ENCODE measurements at places on chromosomes 2 and 18.

- DNase-seq: no peak
These were observed 206.2 kb downstream of the NCKAP5 start for GRCh38 chr2:133362061-133362476.

GRCh38 chr2:155332016-155332415, 633.5 kb downstream of the KCNJ3 start:
- DNase-seq: no peak

- no peak for DNase-seq
These were observed 3.1 kb downstream of the IL36RN start for GRCh38 chr2:113061896-113062770.

DNA sequence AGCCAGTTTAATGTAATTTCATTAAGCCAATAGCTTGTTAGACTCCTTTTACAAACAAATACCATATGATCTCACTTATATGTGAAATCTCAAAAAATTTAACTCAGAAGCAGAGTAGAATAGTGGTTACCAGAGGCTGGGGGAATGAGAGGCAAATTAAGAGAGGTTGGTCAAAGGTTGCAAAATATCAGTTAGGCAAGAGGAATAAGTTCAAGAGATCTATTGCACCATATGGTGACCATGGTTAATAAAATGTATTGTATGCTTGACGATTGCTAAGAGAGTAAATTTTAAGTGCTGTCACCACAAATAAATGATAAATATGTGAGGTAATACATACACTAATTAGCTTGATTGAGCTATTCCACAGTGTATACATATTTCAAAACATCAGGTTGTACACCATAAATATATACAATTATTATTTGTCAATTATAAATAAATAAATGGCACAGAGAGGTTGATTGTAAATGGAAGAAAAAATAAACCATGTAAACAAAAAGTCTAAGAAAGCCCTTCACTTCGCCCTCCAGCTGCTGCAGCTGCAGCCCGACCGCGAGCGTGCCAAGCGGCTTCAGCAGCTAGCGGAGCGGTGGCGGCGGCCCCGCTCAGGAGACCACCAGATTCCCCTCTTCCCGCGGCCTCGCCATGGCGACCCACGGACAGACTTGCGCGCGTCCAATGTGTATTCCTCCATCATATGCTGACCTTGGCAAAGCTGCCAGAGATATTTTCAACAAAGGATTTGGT, 23.0 kb upstream of the ACTR2 start:
- DNase-seq: no peak

DNA sequence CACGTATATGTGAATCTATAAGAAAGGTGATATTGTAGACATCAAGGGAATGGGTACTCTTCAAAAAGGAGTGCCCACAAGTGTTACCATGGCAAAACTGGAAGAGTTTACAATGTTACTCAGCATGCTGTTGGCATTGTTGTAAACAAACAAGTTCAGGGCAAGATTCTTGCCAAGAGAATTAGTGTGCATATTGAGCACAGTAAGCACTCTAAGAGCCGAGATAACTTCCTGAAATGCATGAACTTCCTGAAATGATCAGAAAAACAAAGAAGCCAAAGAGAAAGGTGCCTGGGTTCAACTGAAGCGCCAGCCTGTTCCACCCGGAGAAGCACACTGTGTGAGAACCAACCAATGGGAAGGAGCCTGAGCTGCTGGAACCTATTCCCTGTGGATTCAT, 101.0 kb downstream of the HS6ST1 start:
- no peak for DNase-seq

GRCh38 chr2:140502951-140503630, 1627.7 kb downstream of the LRP1B start:
- no peak for DNase-seq

GRCh38 chr2:237453671-237454070, 33.4 kb upstream of the MLPH start:
- no peak for DNase-seq

- no peak for DNase-seq
These were observed 331.5 kb downstream of the HRH4 start for GRCh38 chr18:24791751-24792545.

DNA sequence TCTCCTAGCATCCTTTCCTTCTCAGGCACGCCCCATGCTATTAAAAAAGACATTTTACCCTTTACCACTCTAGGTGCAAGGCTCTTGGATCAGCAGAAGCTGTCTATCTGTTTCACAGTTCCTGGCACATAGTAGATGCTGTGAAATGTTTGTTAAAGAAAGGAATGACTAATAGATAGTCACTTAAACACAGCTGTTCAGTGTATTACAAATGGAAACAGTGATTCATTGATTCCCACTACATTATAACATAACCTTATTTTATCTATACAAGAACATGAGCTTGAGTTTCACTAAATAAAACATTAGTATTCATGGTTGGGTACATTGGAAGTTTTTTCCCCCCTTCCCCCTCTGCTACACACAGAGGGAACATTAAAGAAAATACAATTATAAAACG, 142.1 kb downstream of the ASXL3 start:
- no peak for DNase-seq

DNA sequence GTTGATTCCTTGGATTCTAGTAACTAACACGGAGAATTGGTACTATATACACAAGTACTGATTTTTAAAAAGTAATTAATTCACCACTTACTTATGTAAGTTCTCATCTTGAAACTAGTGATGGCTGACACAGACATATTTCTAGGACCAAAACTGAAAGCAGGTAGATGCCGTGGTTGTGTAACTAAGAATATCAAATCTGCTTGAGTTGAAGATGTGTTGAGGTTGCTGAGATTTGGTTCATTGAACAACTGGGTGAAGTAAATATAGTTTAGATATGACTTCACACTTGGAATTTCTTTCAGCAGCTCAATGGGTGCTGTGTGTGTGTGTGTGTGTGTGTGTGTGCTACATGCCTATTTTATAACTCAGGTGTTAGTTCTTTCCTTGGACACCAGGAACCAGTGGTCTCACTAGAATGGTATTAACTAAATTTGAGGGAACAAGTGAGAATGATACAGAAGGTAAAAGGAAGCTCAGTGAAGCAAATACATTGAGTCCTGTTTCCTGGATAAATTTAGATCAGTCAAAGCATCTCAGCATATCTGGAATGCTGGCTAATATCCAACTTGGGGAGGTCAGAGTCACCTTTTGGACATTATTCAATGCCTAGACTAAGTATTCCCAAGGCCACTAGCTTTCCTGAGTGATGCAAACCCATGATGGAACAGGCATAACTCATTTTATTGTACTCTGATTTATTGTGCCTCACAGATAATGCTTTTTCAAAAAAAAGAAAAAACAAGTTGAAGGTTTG, 110.7 kb upstream of the ZEB2 start:
- no peak for DNase-seq

GRCh38 chr2:176105078-176105729, 1.9 kb upstream of the HOXD11 start:
- no peak for DNase-seq

- no peak for DNase-seq
These were observed 54.5 kb downstream of the ZDBF2 start for GRCh38 chr2:206328974-206329373.

- no peak for DNase-seq
These were observed 300.5 kb downstream of the INSIG2 start for GRCh38 chr2:118388771-118389170.

DNA sequence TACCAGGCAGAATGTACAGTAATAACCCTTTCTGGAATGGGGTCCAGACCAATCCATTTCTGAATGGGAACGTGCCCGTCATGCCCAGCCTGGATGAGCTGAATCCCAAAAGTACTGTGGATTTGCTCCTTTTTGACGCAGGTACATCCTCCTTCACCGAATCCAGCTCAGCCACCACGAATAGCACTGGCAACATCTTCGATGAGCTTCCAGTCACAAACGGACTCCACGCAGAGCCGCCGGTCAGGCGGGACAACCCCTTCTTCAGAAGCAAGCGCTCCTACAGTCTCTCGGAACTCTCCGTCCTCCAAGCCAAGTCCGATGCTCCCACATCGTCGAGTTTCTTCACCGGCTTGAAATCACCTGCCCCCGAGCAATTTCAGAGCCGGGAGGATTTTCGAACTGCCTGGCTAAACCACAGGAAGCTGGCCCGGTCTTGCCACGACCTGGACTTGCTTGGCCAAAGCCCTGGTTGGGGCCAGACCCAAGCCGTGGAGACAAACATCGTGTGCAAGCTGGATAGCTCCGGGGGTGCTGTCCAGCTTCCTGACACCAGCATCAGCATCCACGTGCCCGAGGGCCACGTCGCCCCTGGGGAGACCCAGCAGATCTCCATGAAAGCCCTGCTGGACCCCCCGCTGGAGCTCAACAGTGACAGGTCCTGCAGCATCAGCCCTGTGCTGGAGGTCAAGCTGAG, 89.6 kb downstream of the SH3BP4 start:
- DNase-seq: no peak

DNA sequence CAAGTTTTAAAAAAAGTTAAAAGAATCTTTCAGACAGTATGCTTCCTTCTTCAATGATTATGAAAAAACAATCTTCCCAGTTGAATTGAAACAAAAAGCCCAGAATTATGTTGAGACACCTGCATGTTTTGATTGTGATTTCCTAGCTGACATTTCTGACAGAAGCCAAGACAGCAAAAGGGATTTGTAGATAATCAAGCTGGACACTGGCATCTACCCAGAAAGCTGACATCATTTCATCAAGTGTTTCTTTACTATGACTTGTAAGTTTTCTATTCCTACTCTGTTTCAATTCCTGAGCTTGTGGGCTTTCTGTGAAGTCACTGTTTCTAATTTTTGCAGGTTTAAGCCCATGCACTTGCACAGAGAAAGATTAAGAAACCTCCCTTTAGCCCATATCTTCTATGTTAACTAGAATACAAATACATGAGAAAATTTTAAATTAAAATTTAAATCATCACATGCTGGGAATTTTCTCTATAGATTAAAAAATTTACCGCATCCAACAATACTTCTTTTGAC, 82.9 kb upstream of the CCDC85A start:
- DNase-seq: no peak

DNA sequence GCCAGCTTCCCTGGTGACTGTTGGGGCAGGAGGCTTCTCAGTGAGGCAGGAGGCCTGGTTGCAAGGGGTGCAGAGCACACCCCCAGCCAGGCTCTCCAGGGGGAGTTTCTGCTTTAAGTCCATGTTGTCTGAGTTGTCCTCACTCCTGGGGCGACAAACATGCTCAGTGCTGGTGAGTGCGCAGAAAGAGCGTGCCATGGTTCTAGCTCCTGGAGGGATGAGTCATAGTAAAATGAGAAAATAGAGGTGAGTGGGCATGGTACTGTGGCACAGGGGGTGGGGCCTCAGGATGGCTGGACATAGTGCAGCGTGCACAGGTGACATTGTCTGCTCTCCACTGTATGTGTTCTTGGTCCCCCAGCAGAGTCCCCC, 457.2 kb upstream of the HS6ST1 start:
- no peak for DNase-seq

GRCh38 chr2:131590366-131590765, 62.7 kb downstream of the CCDC74A start:
- DNase-seq: no peak

DNA sequence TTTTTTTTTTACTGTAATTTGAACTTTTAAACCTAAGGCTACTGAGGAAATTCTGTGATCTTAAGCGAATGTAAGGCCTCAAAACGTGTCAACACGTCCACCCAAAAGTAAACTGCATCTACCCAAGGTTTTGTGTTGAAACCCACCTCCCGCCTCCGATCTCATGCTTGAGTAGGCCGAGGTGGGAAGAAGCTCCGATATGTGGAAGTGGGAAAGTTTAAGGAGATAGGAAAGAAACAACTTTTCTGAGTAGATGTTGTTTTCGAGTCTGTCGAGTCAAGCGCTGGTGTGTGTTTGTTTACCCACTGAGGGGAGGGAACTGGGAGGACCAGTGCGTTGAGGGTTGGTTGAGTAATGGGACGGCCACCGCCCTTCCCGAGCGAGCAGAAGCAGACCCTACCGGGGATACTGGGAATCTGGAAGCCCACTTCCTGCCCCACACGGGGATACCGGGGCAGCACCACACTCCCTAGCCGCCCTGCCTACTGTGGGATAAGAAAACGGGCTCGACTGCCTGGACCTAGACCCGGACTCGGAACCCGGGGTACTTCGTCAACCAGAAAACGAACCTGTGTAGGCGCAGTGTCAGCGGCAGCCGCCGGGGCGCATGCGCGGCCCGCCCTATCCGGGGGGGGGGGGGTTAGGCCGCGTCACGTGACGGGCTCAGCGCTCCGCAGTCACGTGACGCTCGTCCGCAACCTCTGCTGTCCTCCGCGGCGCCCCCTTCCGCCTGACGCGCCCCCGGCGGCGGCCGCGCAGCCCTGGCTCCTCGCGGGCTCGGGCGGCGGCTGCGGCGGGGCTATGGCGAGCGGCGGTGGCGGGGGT, at the start of gene RETREG2:
Gene RETREG2 (plus strand): TSS at position 724 of the 825 bp plus-strand sequence. CDS start 78 bp downstream, at position 802.
- peak; percentile 65 for DNase-seq

GRCh38 chr2:176856683-176857082, 355.9 kb upstream of the HNRNPA3 start:
- DNase-seq: no peak

DNA sequence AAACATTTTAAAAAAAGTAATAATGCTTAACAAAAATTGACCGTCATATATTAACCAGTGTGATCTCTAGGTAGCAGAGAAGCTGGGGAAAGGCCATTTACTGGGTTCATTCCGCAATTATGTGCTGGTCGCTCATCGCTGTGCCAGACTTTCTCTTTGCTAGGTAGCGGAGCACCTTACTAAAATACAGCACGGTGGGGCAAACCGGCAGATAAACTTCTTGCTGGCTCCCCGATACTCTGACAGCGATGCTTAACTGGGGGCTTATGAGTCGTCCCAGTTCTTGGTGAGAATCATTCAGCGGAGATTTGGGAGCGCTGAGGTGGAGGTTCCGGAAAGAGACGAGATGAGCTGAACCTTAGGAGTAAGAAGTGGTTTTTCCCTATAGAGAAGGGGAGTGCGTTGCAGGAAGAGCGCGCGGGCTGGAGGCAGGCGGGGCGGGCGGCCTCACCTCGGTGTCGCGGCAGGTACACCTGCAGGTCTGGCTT, 605 bp downstream of the C2orf68 start:
- DNase-seq: no peak

DNA sequence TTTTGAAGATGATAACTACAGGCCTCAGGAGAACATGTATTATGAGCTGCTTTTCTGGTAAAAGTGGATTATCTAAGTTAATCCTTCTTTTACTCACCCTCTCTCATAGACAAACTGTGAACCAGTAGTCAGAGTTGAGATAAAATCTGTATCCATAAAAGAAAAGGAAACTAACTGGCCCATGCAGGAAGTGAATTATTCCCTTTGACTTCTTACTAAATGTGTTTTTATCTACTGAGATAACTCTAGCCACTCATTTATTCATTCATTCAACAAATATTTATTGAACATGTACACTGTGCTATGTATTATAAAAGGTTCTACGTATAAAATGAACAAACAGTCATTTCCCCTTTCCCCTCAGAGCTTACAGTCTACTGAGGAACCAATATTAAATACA, 10.0 kb downstream of the WDR35 start:
- DNase-seq: no peak

Data from activated gamma-delta T cell treated with anti-CD3 and anti-CD28 coated beads, Interleukin-2, amount 50 U/mL, for 16 hours (primary cell).